ENCODE measurements at places on chromosomes 3 and 15.

DNA sequence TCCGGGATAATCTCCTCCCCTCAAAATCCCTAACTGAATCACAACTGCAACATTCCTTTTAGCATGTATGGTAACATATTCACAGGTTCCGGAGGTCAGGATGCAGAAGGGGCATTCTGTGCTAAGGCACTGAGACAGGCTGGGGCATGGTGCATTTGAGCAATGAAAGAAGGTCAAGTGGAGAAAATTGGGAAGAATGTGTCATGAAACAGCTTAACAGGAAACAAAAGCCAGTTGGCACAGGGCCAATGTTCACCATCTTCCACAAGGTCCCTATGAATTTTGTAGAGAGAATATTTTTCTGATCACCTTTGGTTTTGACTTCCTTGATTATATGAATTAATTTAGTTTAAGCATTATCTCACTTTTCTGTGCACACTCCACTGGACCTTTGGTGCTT, 587.7 kb upstream of the NR2F2 start:
- DNase-seq: no peak

- DNase-seq: no peak
Observed at GRCh38 chr3:123026565-123027291, 835 bp downstream of the SEMA5B start.

GRCh38 chr3:143763564-143764162, 84.6 kb downstream of the SLC9A9 start:
- no peak for DNase-seq

DNA sequence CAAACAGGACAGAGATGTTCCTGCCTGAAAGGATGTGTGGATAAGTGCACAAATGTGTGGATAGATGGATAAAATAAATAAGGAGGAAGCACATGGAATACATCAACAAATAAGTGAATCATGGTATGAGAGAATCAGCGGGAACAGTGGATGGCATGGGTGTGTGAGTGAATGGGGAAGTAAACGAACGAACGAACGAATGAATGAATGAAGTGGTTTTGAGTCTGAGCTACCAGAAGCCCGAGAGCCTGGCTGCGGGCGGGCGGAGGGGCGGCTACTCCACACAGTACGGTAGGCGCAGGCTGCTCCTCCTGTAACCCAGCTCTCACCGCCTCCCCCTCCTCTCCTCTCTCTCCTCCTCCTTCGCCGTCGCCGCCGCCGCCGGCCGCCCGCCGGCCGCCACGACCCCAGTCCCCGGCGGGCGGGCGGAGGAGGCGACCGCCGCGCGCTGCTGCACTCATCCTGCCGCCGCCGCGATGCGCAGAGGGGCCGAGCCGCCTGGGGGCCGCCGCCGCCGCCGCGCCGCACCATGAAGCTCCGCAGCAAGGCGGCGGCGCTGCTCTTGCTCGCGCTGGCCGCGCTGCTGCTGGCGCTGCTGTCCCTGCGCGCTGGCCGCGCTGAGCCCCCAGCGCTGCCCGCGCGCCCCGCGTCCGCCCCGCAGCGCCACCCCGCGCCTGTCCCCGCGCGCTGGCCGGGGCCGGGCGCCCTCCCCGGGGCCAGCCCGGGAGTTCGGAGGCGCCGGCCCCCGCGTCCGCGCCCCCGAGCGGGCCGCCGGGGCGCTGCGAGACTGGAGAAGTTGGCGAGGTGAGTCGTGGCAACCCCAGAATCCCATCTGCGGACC, at the start of gene GXYLT2:
Gene GXYLT2 (plus strand): TSS at position 342 of the 841 bp plus-strand sequence. CDS start 188 bp downstream, at position 530.
- DNase-seq: no peak

DNA sequence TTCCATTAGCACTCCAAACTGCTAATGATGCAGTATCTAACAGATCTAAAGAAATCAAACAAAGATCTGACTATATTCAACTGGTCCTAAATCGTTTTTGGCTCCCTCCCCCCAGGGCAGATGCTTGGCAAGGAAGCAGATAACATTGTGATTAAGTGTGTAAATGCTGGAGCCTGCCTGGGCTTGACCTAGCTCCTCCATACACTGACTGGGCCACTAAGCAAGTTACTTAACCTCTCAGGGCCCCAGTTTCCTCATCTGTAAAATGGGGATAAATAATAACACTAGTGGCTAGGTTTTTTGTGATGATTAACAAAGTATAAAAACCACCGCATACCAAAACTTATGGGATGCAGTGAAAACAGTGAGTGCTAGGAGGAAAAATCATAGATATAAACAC, 9.2 kb downstream of the EID1 start:
- no peak for DNase-seq

GRCh38 chr15:76844096-76844495, 61.0 kb downstream of the SCAPER start:
- DNase-seq: no peak

DNA sequence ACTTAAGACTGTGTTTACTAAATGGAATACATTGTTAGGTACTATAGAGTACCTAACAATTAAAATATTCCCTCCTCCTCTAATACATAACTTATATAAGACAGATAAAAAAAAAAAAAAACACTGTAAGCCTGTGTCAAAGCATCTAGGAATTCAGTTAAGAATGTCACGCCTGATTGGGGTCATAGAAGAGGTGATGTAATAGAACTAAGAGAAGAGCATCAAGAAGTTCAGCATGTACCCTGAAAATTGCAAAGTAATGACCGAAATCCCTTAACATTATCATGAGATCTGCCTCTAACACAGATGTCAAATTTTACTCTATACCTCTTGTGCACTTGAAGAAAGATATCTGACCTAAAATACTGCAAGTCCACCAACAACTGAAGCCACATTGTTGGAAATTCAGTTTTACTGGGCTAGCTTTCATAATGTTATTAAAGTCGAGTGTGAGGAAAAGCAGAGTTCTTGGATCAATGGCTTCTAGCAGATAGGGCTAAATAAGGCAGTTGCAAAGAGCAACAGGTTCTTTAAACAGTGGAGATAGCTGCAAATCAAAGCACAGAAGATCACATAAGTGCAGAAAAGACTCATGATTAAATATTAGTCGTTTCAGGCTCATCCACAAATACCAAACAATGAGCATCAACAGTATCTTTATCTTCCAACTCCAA, 75.0 kb downstream of the TBL1XR1 start:
- no peak for DNase-seq

DNA sequence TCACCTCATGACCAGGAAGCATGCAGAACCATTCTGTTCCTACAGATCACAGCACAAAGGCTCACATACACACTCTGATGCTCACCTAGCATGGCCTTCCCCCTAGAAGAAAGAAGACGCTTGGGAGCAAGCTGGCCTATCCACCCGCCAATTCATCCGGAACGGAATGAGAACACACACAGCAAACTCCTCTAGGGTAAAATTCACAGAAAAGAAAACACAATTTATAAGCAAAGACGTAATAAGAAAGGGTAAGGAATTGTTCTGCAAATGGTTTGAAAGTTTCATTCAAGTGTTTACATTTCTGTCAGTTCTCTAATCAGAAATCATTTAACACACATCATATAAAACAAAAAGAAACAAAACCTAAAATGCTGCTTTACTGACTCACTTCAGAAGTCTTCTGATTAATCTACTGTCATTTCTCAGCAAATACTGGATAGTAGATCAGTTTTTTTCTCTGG, 218.1 kb downstream of the OSBPL10 start:
- no peak for DNase-seq

GRCh38 chr3:2578560-2578959, 479.9 kb downstream of the CNTN4 start:
- DNase-seq: no peak

DNA sequence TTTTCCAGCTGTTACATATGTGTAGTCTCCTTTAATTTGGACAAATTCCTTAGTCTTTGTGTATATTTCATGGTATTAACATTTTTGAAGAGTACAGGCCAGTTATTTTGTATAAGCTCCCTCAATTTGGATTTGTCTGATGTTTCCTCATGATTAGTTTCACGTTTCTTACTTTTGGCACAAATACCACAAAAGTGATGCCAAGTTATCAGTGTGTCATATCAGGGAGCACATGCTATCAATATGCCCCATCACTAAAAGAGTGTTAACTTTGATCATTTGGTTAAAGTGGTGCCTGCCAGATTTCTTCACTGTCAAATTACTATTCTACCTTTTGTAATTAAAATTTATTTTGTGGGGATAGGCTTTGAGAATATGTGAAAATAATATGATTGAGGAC, 14.6 kb downstream of the PCNP start:
- DNase-seq: no peak

- no peak for DNase-seq
Observed at GRCh38 chr3:75687323-75687722, 23.2 kb downstream of the FRG2C start.

GRCh38 chr15:92452143-92452542, 58.5 kb downstream of the ST8SIA2 start:
- DNase-seq: no peak

DNA sequence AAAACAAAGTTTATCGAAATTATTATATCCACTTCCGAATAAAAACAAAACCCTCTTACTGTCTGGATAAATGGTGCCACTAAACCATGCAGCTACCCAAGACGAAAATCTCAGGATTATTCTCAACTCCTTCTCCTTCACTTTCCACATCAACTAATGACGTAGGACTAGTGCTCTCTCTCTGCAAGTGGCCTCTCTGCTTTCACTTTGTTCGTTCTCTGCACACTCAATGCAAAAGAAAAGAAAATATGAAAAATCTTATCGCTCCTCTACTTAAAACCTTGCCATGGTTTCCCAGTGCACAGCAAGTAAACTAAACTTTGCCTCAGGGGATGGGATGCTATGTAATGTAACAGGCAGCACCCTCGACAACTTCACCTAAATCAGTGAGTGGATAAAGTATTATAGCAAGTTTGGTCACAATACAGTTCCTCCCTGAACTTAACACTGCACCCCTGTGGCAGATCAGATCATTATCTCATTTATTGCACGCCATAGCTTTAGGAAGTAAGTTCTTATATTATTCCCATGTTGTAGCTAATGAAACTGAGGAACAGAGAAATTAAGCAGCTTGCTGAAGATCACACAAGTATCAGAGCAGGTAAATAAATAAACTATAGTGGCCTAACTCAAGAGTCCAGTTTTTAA, 262.7 kb upstream of the GADL1 start:
- DNase-seq: no peak

- no peak for DNase-seq
Observed at GRCh38 chr15:43251185-43251870, 15.4 kb downstream of the TGM5 start.

- DNase-seq: no peak
Observed at GRCh38 chr3:140768941-140769340, 91.1 kb downstream of the TRIM42 start.

GRCh38 chr3:104032283-104032682, 1334.4 kb upstream of the ALCAM start:
- DNase-seq: no peak

Measured in cortex of kidney (tissue), 1 donor.